ENCODE measurements at places on chromosomes 16 and 17.

GRCh38 chr17:10035885-10036284 lies 130.8 kb upstream of the RCVRN start:
- DNase-seq: no peak

DNA sequence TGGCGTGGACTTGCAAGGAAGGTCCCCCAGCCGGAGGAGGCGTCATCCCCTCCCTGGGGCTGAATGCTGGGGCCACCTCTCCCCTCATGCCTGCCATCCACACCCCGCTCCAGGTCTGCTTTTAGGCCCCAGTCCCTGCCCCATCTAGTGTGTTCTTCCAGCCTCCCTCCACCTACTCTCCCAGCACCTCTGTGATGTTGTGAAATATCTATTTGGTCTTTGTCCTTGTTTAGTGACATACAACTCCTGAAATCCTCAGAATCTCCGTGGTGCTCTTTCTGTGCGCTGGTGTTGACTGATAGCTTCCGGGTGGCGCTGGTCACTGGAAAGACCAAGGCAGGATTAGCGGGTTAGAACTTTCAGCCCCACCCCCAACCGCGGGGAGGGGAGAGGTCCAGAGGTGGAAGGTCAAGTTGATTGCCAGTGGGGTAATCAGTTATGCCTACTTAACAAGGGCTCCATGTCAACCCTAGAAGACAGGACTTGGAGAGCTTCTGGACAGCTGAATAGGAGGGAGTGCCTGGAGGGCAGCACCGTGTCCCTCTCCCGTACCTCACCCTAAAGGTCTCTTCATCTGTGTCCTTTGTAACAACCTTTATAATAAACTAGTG lies 10.1 kb downstream of the TBC1D24 start:
- DNase-seq: no peak

DNA sequence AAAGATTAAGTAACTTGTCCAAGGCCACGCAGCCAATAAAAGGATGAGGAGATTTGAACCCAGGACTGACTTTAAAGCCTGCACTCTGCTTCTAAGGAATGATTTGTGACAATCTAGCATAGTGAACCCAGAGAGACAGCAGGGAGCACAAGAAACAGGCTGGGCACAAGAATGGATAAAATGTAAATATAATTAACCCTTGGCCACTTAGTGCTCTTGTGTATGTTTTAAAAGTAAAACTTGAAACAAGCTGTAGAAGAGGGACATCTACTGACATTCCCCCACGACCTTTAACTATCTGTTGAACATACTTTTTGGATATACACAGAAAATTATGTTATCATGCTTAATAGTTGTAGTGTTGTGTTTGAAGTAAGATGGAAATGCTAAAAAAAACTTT lies 141.9 kb upstream of the PMFBP1 start:
- no peak for DNase-seq

DNA sequence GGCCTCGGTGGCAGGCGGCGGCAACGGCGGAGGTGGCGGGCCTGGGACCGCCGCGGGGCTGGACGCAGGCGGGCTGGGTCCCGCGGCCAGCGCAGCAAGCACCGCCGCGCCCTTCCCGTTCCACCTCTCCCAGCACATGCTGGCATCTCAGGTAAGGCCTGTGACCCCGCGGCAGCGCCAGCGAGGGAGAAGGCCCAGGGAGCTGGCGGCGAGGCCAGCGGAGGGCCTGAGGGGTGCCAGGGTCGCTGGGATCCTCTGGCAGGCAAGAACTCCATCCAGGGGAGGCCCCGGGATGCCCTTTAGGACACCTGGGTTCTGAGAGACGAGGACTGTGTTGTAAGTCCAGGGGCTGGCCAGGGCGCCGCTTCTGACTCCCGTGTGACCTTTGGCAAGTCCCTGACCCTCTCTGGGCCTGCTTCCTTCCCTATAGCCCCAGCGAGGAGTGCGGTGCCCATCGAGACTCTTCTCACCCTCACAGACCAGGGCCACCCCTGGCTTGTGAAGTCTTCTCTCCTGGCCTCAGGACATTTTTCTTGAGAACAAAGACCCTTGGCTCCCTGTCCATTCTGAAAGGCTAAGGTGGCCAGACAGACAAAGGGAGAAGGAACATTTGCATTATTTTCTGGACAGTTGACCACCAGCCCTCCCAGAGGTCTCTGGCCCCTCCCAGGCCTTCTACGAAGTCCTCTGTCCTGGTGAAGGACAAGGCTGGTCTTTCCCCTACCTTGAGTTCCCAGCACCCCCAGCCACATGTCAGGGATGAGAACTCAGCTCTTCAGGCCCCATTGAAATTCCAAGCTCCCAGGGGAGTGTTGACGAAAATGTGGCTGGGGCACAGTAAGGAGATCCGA lies 6.3 kb downstream of the TBX2 start:
- no peak for DNase-seq

- DNase-seq: no peak
Measured at GRCh38 chr17:17305281-17305801, 2.2 kb downstream of the NT5M start.

- DNase-seq: no peak
Measured at GRCh38 chr17:75476271-75476671, 19.8 kb downstream of the TMEM94 start.

DNA sequence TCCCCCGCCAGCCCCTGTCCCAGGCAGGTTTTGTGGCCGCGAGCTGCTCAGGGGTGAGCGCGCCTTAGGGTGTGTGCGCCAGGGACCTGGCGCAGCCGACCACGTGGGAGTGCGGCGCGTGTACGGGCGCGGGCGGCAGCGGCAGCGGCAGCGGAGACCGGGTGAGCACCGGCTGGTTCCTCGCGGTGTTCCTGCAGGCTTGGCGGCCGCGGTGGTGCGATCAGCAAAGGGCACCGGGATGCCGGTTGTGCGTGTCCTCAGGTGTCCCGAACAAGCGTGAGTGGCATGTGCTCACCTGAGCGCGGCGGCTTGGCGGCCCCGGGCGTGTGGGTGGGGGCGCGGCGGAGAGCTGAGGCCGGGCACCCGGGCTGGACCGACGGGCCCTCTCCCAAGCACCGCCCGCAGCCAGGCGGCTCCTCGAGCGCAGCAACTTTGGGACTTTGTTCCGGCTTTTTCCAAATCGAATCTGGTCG lies 381 bp upstream of the HSD11B2 start:
- DNase-seq: no peak

GRCh38 chr17:40561871-40562611 lies 3.2 kb downstream of the CCR7 start:
- peak; percentile 57 for DNase-seq

DNA sequence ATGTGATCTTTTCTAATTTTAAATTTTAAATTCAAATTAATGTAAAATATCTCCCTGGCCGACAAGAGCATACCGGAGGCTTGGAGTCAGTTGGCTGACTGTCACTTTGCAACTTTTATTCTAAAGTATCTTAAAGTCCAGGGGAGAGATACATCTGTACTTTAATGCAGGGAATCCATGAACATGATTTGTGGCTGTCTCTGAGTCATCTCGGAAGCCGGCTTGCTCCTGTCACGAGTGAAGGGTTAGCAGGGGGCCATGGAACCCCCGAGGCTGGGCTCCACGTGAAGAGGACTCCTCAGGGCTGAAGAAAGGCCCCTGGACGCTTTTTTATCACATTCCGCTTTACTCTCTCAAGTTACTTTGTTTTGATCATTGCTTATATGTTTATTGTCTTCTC lies 13.3 kb downstream of the TVP23A start:
- no peak for DNase-seq

- no peak for DNase-seq
Measured at GRCh38 chr17:80883831-80884735, 107.6 kb upstream of the CHMP6 start.

GRCh38 chr17:83194186-83194561 lies 114.8 kb downstream of the METRNL start:
- no peak for DNase-seq

DNA sequence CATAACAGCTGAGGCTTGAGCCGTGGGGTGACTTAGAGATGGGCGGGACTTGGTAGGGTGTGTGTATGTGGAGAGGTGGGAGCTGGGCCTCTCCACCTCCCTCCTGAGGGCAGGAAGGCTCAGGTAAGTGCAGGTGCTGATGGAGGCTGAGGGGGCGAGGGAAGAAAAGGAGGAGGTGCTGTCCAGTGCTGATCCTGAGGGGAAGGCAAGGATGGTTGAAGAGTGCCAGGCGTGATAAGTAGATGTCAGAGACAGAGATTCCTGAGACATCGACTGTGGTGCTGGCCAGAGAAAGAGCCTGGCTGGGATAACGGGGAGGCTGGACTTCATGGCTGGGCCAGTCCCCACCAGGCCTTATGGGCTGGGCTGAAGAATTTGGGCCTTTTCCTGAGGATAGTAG lies 159.1 kb downstream of the SDK2 start:
- no peak for DNase-seq

- no peak for DNase-seq
Measured at GRCh38 chr17:77085926-77086432, 54.8 kb upstream of the SEC14L1 start.

- no peak for DNase-seq
Measured at GRCh38 chr17:44334727-44335126, 10.1 kb upstream of the SLC25A39 start.

GRCh38 chr17:142102-142661 lies 4.8 kb downstream of the SCGB1C2 start:
- peak; percentile 76 for DNase-seq

- DNase-seq: no peak
Measured at GRCh38 chr16:58236831-58237230, 38.9 kb upstream of the CSNK2A2 start.

- DNase-seq: no peak
Measured at GRCh38 chr16:83878838-83879237, 20.1 kb upstream of the MLYCD start.

GRCh38 chr16:66267292-66268014 lies 99.0 kb upstream of the CDH5 start:
- peak; percentile 63 for DNase-seq

DNA sequence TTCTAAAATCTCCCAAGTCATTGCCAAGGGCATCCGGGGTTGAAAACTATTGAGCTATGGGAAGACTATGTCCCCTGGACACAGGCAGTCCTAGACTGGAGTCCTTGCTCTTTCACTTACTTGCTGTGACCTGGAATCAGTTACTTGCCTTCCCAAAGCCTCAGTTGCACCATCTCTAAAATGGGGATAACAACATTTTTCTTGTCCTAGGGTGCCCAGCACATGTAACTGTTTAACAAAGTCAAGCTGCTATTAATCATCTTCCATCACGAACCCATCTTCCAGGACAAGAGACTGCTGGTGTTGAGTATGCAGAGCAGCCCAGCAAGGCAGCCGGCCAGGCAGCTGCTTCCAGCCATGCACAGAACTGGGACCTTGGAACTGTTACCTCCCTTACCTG lies 9.9 kb upstream of the CACNG4 start:
- no peak for DNase-seq

DNA sequence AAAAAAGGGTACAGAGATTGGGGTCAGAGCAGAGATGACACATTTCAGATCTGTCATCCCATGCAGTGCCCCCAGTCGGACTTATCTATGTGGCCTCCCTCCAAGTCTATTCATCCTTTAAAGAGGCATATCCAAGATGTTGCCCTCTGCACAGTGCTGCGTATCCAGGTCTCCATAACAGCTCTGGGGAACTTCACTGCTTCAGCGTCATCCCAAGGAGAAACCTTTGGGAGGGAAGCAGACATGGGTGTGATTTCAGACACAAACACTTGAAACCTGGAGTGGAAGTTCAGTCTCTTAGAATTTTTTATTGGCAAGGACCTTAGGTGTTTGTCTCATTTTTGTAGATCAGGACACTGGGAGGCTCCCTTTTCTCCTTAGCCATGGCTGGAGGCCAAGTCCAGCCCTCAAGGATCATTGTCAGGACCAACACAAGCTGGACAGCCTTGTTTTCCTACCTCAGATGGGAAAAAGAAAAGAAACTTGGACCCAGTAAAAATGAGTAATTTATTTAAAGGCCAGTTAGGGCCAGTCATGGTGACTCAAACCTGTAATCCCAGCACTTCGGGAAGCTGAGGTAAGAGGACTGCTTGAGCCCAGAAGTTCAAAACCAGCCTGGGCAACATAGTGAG lies 23.9 kb upstream of the NLK start:
- no peak for DNase-seq

- DNase-seq: peak; percentile 75
Measured at GRCh38 chr17:50884439-50885311, 18.5 kb upstream of the TOB1 start.

DNA sequence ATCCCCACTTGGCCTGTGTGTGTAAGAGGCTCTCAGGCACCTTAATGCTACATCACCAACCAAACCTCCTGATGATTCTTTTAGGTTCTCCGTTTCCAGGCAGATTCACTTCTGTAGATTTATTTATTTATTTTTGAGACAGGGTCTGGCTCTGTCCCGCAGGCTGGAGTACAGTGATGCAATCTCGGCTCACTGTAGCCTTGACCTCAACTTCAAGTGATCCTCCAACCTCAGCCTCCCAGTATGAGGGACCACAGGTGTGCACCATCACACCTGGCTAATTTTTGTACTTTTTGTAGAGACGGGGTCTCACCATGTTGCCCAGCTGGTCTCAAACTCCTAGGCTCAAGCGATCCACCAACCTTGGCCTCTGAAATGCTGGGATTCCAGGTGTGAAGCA lies 12.7 kb upstream of the MEOX1 start:
- no peak for DNase-seq

DNA sequence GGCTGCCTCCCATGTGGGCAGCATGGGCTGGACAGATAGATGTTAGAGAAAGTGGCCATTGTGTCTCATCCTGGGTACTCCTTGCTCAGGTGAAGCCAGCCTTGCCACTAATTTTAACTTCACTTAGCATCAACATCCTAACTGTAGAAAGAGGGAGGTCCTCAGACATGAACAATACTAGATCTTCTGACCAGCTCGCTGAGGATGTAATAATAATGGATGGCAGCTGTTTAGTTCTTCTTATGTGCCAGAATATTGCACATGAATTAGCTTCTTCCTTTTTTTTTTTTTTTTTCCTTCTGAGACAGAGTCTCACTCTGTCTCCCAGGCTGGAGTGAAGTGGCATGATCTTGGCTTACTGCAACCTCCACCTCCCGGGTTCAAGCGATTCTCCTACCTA lies 232.4 kb downstream of the CCDC182 start:
- no peak for DNase-seq

DNA sequence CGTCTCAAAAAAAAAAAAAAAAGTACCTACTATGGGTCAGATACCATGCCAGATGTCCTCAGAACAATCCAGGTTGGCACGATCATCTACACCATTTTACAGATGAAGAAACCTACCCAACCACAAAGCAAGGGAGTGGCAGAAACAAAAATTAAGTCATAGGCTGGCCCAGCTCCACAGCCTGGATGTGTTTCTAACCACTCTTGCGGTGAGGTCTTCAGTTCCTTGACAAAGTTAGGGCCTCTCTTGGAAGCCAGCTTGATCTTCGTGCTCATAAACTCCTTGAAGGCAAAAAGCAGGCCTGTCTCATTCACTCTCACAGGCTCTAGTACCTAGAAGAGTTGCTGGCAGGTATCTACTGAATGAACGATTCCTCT lies 6.2 kb downstream of the GGA2 start:
- no peak for DNase-seq

GRCh38 chr17:82496529-82497434 lies 22.8 kb upstream of the FOXK2 start:
- DNase-seq: peak; percentile 98

DNA sequence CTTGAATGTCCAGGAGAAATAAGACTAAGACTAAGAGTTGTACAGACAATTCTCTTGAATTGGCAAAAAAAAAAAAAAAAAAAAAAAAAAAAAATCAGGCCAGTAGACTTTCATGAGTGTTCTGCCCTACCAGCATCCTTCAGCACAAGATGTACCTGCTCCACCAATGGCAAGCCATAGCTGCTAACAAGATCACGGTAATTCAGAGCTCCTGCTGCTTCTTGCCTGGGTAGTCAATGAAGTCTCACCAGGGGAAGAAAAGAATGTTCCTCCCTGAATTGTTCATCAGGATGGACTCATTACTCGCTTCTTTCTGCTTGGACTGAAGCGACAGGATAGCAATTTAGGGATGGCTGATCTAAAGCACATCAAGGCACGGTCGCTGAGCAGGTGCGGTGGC lies 31.1 kb upstream of the APOH start:
- no peak for DNase-seq

GRCh38 chr17:72624226-72624625 lies 468.3 kb downstream of the SLC39A11 start:
- DNase-seq: no peak

Measured in osteocyte (in vitro differentiated cells).